ENCODE measurements at places on chromosomes 6 and 20. TPM values are rescaled to one million over a fixed set of nuclear protein-coding genes. Genes with fewer than 3 reads are reported as not detected.

Gene HLA-C
- total RNA-seq = 786 TPM

Gene MLN
- not detected for total RNA-seq

GRCh38 chr20:23362392-23363256 is 642 bp downstream of the GZF1 start:
- H3K27ac ChIP-seq = peak overlapping the region; percentile 80
- peaks cover 9% of the 10 kb centered on the region for H3K36me3 ChIP-seq
- peaks cover 31% of the 10 kb centered on the region for H3K4me1 ChIP-seq
- H3K27me3 ChIP-seq = no peaks in the 10 kb centered on the region
- peak overlapping the region; percentile 75 for H3K4me3 ChIP-seq
- peak; percentile 17 for DNase-seq

DNA sequence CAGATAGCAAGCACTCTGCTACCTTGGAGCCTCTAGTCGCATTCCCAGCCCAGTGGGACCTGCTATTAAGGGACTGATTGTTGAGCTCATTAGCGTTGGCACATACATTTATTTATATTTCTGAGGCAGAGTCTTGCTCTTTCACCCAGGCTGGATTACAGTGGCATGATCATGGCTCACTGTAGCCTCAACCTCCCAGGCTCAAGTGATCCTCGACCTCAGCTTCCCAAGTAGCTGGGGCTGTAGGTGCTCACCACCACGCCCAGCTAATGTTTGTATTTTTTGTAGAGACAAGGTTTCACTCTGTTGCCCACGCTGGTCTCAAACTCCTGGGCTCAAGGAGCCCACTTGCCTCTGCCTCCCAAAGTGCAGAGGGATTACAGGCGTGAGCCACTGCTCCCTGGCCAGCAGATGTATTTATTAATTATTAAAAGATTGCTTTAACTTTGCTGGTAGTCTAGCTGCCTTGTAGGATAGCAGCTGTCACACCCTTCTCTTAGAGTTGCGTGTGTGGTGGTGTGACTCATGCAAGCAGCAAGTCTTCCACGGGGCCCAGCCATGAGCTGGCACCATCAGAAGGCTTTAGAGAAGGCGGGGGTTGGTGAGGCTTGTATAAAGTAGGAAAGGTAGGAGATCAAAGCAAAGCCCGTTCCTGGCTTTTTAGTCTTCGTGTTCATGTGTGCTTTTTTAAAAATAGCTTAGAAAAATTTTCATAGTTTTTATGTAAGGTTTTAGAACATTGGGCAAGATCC is 16.5 kb downstream of the ACTR5 start:
- no peaks in the 10 kb centered on the region for H3K27me3 ChIP-seq
- peaks cover 23% of the 10 kb centered on the region for H3K36me3 ChIP-seq
- H3K4me1 ChIP-seq = peaks cover 15% of the 10 kb centered on the region
- no peak overlapping the region for H3K27ac ChIP-seq

DNA sequence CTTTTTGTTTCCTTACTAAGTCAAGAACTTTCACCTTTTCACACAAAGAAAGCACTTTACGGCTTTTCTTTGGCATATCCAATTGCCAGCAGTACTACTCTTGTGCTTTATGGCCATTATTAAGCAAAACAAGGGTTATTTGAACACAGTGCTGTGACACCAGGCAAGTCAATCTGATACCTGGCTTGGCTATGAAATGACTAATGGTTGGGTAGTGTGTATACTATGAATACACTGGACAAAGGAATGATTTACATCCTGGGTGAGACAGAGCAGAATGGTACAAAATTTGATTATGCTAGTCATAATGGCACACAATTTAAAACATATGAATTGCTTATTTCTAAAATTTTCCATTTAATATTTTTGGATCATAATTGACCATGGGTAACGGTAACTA is 22.1 kb upstream of the ADGRF1 start:
- no peaks in the 10 kb centered on the region for H3K36me3 ChIP-seq
- H3K4me3 ChIP-seq = no peak overlapping the region
- no peaks in the 10 kb centered on the region for H3K4me1 ChIP-seq

GRCh38 chr6:49401063-49401462 is 62.0 kb downstream of the MMUT start:
- H3K27me3 ChIP-seq = no peaks in the 10 kb centered on the region
- DNase-seq = no peak
- no peaks in the 10 kb centered on the region for H3K36me3 ChIP-seq
- no peaks in the 10 kb centered on the region for H3K4me1 ChIP-seq
